ENCODE measurements at places on chromosomes 12 and 14. TPM values are rescaled to one million over a fixed set of nuclear protein-coding genes. Genes with fewer than 3 reads are reported as not detected.
A peak's percentile ranks its signal among the peaks of the same experiment; 100 is the strongest.

DNA sequence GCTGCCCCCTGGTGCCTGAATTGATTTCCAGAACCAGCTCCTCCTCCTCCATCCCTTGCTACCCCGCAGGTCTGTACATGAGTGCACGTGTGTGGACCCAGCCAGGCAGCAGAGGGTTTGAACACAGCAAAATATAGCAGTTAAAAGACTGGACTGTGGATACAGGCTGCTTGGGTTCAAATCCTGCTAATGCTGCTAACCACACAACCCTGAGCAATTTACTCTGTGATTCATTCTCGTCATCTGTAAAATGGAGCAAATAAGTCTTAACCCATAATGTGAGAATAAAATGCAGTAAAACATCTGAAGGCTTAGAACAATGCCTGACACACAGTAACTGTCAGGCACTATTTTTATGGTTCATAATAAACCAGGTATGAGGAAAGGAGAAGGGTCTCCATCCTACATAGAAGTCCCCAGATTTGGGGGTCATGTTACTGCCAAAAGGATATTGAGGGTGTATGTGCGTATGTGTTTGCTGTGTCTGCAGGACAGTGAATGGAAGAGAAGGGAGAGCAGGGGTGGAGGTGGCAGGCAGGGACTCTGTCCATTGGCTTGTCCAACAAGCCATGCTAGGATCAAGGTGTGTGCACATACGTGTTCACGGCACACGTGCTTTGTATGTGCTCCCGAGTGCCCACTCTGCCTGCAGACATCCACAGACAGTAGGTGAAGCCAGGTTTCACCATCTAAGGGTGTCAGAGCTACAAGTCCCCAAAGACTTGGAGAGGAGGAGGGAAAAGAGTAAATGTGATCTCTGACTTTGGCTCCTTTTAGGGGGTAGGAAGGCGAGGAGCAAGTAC is 1.5 kb upstream of the STAT6 start:
- no peak for DNase-seq

DNA sequence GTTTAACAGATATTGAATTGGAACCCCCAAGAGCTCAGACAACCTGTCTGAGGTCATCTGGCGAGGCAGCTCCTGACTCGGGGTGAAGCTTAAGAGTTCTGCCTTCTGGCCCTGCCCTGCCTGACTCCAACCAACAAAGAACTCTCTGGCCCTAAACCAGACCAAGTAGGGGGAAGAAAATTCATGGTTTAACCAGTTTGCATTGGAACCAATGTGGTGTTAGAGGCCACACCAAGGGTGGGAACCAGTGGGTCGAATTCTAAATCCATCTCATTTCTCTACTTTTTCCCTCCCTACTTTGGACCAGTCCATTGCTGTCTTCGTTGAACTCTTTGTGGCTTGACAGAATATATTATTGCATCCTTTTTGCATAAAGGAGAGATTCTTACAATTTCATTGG is 30.4 kb upstream of the GSG1 start:
- DNase-seq, result no peak

- DNase-seq, result no peak
These were observed 475.8 kb downstream of the RAD51B start for GRCh38 chr14:68295316-68295816.

DNA sequence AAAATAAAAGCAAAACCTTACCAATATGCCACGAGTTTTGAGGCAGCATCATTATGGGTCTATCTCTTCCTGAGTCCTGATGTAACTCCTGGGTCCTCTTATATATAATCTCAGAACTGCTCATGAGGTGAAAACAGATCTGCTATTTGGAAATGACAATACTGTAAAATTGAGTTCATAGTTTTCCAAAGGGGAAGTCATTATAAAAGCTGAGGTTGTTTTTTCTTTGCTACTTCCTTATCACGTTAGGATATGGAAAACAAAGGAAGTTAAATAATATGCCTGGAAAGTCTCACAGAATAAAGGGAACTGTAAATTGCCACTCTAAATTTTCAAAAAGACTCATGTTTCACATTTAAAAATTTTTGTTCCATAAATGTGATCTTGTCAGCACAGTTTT is at the start of gene CD163L1:
Gene CD163L1 (minus strand): TSS at position 78 of the 400 bp plus-strand sequence. CDS start 26 bp downstream, at position 52.
- no peak for DNase-seq

GRCh38 chr12:60194678-60195077 is 598.8 kb downstream of the SLC16A7 start:
- peak; percentile 58 for DNase-seq

GRCh38 chr12:61574339-61574738 is 685.9 kb upstream of the USP15 start:
- DNase-seq, result no peak

- DNase-seq, result no peak
These were observed 16.5 kb upstream of the RIMKLB start for GRCh38 chr12:8681129-8681884.

KRT71 gene
- total RNA-seq, result not detected

FITM1 gene
- not detected for total RNA-seq

Data from PC-3 (cell line).